ENCODE measurements at places on chromosomes 4 and X.
A peak's percentile ranks its signal among the peaks of the same experiment; 100 is the strongest.

DNA sequence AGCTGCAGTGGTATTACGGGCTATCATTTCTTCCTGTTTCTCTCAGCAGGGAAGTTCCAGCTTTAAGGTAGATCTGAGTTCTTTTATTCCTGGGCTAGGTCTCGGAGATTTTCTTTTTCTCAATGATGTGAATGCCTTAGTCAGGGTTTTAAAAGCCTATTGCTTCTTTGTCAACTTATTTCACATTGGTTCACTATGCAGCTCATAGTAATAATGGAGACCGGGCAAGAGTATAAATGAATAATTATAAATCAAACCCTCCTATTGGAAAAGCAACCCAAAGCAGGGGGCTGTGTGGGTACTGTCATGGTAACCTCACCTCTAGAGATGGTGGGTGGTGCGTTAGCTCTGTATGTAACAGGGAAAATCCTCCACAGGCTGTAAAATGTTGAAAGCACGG lies 563.6 kb downstream of the RPA4 start:
- DNase-seq = no peak

DNA sequence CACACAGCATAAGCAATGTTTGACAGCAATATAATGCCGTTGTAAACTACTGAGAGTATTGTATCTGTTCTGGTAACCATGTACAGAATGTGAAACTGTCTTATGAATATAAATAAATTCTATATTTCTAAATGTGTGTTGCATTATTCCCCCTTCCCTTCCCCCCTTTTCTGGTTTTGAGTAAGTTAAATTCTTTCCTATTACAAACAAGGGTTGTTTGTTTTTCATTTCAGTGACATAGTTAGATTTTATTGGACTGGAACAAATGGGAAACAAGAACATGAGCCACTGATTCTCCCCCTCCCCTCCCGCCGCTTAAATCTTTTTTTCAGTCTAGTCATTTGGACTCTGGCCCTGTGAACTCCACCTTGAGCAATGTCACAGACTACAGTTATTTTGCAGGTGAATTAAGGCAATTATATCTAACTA lies 69.8 kb downstream of the GPAT3 start:
- no peak for DNase-seq

DNA sequence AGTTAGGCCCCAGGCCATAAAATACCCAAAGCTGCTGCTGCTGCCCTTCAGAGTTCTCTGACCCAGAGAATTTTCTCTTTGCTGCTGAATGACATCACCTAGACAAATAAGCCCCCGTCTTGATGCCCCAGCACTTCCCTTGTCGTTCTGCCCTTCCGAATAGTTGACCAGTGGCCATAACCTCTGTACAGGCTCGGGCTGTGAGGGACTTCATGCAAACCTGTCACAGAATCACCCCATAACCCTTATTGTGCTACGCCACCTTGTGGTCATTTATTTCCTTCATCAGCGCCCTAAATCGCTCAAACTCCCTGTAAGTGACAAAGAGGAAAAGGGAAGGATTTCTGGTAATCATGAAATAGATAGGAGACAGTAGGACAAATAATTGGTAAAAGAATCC lies 18.8 kb downstream of the SPACA5 start:
- peak; percentile 28 for DNase-seq

GRCh38 chr4:77196866-77197265 lies 39.9 kb downstream of the CCNG2 start:
- DNase-seq = no peak

DNA sequence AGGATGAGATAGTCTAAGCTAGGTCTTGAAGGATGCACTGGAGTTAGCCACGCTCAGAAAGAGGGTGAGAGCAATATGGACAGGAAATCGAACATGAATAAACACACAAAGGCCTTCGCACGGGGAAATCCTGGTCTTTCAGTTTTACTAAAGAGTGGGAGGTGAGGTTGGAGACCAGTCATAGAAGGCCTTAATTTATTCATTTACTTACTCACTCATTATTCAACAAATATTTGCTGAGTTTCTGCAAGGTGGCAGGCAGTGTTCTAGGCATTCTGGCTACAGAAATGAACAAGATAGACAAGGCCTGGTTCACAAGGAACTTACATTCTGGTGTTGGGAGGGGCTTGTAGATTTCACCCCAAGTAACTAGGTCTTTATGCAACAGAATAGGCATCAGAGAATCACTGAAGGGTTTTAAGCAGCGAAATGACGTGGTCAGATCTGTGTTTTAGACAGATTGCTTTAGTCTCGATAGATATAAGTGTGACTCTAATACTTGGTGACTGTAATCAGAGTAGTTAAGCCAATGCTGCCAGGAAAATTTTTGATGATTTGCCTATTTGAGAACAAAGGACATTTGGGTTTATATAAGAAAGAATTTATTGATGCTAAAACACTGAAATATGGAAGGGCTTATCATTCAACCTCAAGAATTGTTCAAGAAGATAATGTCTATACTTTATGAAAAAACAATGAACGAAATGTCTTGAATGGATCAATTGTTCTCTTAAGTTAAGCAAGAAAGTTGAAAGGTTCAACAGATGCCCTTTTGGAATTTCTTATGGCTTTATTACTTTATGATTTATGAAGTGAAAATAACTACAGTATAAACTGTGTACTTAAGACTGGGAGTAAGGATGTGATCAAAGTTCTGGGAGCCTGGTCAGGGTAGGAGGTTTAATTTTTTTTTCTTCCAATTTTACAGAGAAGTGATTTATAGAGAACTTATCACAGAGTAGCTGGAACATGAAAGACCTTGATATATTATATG lies 184.4 kb upstream of the CASK start:
- no peak for DNase-seq

GRCh38 chrX:10011991-10012390 lies 44.8 kb downstream of the CLDN34 start:
- no peak for DNase-seq

DNA sequence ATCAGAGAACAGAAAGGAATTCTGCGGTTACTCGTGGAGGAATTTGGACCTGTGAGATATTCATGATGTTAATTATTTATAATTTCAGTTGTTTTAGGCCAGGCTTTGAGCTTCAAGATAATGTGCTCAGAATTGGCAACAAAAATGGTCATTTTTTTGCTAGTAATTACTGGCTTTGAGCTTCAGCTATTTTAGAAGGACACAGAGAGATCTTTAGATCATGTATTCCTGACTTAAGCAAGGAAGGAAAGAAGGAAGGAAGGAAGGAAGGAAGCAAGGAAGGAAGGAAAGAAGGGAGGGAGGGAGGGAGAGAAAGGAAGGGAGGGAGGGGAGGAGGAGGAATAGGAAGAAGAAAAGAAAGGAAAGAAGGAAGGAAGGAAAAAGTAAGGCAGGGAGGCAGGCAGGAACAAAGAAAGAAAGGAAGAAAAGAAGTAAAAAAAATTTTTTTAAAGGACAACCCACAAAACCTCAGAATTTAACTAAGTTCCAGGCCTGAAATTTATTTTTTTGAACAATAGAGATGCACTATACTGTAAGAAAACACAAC lies 277.9 kb upstream of the KLF3 start:
- DNase-seq = no peak

- DNase-seq = no peak
These were observed 62.6 kb downstream of the COQ2 start for GRCh38 chr4:83221897-83222441.

GRCh38 chr4:54717694-54718093 lies 59.9 kb downstream of the KIT start:
- no peak for DNase-seq

GRCh38 chrX:107526141-107526540 lies 76.7 kb downstream of the FRMPD3 start:
- DNase-seq = no peak

GRCh38 chrX:9285342-9285771 lies 179.5 kb upstream of the TBL1X start:
- no peak for DNase-seq

- DNase-seq = no peak
These were observed 10.2 kb downstream of the GAK start for GRCh38 chr4:921830-922331.

DNA sequence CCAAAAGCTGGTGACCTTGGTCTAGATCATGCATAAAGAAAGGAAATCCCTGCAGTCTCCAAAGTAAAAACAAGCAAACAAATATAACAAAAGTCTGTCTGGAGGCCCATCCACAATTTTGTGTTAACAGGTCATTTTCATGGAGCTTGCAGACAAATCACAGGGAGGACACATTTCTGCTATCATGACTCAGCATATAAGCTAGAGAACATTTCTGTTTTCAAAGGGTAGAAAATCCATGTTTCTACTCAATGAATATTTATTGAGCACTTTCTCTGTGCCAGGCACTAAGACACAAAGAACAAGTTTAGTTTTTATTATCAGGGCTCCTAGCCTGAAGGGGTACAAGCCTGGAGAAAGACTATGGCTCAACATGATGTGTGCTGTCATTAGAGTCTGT lies 71.1 kb downstream of the PARM1 start:
- no peak for DNase-seq

DNA sequence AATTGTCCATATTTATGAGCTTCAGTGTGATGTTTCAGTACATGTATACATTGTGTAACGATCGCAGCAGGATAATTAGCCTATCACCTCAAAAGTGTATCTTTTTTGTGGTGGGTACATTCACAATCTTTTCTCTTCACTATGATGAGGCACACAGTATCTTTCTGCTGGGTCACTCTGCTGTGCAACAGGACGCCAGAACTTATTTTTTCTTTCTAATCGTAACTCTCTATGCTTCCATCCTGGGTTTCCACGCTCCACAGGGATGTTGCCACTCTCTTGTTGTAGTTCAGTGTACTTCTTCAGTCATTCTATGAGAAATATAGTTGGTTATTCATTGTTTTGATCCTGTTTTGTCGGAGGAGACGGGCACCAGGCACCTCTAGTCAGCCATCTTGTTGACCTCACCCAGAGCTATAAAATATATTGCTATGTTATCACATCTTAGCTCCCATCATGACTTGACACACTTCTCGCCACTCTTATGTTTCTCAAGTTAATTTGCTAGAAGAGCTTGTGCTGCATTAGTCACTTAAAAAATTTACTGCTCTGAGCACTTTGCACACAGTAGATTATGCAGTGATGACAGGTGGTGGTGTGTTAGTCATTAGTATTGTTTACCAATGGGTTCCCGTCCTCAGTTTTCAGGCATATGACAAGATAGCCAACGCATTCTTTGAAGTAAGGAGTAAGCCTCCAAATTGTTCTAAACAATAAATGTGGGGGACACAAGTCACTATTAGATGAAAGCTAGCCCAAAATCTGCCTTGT lies 1002.7 kb upstream of the PCDH7 start:
- DNase-seq = no peak

DNA sequence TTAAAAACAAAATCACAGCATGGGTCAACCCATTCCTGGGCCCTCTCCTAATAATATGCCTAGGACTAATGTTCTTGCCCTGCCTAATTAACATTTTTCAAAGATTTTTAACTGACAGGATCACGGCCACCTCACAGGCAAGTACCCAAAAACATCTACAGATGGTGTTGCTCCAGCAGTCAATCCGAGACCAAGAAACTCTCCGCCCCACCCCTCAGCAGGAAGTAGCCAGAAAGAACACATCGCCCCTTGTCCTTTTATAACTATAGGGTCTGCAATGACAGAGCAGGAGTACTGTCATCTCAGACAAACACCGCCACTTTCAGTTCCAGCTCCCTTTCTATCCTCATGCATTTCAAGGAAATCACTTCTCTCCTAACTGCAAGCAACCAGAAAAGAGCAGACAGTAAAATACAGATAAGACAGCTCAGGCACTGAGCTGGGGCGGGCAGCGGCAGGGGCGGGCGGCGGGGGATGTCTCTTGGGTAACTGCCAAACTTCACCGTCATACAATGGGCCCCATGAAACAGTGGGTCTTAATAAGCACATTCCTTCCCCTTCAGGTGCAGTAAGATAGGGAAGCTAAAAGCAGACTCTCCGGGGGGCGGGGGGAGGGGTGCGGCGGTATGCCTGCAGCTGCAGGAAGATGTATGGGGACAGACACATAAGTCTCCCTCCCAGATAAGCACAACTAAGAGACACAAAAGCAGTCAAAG lies 67.4 kb downstream of the ZNF182 start:
- DNase-seq = no peak

- DNase-seq = no peak
These were observed 128.0 kb upstream of the VEGFC start for GRCh38 chr4:176920694-176921093.

- DNase-seq = no peak
These were observed 39.4 kb downstream of the LDB2 start for GRCh38 chr4:16859031-16859430.

- no peak for DNase-seq
These were observed 284.0 kb downstream of the BCOR start for GRCh38 chrX:39813631-39814277.

DNA sequence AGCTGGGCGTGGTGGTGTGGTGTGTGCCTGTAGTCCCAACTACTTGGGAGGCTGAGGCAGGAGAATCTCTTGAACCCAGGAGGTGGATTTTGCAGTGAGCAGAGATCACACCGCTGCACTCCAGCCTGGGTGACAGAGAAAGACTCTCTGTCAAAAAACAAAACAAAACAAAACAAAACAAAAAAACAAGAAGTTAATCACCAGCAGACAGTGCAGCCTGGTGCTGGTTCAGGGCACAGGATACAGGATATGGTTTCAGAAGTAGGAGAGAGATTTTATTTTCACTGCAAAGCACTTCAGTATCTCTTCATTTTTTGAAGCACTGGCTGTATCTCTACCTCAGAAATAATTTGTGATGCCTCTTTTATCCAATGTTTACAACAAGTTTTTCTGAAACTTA lies 1222.9 kb upstream of the PRKX start:
- no peak for DNase-seq

DNA sequence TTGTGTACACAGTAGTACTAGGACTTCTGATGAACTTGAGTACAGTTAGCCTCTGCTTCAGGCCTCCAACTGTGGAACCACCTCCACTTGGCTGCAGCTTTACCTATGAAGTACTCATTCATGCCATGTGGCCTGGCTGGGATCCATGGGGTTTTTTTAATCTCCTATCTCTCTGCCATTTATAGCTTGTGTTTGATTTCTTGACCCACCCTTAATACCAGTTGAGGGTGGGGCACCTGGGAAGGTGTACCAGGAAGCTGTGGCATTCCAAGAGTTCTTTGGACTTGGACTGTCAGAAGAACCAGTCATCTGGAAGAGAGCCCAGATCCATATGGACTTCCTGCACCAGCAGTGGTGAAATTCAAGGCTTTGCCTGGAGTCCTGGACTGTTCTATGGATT lies 230.1 kb downstream of the SHROOM3 start:
- DNase-seq = no peak

GRCh38 chr4:177283167-177283566 lies 26.5 kb upstream of the NEIL3 start:
- no peak for DNase-seq

GRCh38 chr4:74364256-74364651 lies 691 bp upstream of the EREG start:
- no peak for DNase-seq

DNA sequence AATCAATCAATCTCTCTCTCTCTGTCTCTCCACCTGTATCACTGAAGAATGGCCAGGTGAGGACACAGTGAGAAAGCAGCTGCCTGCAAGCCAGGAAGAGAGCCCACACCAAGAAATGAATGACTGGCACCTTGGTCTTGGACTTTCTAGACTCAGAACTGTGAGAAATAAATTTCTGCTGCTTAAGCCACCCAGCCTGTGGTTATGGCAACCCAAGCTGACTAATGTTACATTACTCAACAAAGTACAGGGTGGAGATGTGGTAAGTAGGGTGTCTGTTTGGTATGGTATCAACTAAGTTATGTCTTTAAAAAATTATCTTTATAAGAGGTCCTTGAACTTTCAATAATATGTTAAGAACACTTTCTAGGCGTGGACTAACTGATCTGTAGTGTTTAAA lies 159.3 kb downstream of the EPHA5 start:
- no peak for DNase-seq

- DNase-seq = no peak
These were observed 78.5 kb downstream of the PRDM5 start for GRCh38 chr4:120843849-120844527.

Measured in effector CD4-positive, alpha-beta T cell (primary cell).